NCI-H2081 treated with DMSO at 0.1 percent for 48 hours (cell line): ENCODE measurements at places on chromosomes 7 and 10.

DNA sequence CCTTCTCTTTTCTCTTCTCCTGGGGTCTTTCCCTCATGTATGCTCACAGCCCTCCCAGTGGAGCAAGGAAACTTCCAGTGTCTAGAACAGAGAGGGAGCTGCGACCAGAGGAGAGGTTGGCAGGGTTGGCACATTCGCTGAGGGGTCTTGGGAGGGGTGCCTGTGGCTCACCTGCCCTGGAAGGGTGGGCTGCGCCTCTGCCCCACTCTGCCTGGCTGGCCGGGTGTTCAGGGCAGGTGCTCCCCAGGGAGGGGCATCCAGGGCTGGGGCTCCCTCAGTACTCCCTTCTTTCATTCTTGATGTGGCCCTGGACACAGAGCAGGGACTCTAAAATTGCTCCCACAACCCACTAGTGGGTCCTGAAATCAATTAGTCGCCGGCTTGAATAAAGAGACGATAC, 16.9 kb downstream of the SHH start:
- no peak for DNase-seq

DNA sequence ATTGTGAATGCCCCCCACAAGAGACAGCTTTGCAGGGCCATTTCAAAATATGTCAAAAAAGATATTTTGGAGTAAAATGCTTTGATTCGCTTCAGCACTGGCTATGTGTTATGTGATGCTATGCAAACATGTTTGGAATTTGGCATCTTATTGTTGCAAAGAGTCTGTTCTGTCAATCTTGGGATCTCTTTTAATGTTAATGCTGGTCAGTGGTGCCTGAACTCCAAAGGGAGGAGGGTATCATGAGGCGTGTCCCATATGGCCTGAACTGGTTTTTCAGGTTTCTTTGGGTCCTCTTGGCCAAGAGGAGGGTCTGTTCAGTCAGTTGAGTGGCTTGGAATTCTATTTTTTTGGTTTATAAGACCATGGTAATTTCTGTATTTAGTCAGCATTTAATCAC, 81.4 kb downstream of the HECW1 start:
- DNase-seq, result no peak

DNA sequence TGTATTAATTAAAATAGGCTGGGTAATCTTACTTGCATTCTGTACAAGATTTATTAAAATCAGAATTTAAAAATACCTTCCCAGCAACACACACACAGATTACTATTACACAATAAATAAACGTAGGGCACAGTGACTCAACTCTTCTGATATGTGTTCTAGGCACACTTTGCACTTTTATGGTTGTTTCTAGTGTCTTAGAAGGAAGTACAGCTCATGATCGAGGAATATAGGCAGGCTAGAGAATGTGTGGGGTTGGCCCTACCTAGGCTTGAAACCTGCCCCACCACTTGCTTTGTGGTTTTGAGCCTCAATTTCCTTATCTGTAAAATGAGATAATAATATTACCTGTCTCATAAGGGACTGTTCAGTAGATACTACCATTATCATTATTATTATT, 30.5 kb downstream of the ARMC3 start:
- no peak for DNase-seq

DNA sequence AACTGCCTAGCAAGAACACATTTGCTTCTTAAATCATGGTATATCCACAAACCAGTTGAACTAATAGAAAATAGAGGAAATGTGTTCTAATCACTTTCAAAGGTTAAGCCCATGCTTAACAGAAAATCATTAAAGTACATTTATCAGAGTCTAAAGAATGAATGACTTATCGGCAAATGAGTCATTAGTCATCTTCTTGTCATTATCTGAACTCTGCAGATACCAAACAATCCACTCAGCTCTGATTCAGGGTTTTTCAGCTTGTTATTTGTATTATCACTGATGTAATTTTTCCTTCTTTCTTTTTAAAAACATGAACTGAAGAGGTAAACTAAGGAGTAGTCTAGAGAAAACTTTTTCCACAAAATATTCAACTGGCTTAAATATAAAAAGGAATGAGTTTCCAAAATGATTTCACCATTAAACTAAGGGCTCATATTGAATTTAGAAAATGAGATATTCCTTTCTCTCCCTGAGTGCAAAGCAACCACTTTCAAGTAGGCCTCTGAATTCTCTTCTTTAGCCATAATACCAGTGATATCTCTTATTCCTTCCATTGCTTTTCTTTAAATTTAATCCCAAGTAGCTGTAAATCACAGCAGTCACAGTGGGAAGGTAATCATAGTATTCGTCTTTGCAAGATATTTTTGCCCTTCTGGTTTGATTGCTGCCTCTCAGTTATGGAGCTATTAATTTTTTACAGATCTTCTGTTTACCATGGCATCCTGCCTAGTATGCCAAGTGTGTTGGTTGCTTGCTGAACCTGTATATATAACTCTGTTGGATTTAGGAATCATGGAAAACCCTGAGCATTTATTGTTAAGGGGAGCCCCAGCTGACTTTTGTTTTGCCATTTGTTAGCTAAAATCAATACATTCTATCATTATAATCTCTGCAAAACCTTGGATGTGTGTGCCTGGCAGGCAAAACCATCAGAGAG, 125.1 kb downstream of the THSD7A start:
- DNase-seq, result no peak

DNA sequence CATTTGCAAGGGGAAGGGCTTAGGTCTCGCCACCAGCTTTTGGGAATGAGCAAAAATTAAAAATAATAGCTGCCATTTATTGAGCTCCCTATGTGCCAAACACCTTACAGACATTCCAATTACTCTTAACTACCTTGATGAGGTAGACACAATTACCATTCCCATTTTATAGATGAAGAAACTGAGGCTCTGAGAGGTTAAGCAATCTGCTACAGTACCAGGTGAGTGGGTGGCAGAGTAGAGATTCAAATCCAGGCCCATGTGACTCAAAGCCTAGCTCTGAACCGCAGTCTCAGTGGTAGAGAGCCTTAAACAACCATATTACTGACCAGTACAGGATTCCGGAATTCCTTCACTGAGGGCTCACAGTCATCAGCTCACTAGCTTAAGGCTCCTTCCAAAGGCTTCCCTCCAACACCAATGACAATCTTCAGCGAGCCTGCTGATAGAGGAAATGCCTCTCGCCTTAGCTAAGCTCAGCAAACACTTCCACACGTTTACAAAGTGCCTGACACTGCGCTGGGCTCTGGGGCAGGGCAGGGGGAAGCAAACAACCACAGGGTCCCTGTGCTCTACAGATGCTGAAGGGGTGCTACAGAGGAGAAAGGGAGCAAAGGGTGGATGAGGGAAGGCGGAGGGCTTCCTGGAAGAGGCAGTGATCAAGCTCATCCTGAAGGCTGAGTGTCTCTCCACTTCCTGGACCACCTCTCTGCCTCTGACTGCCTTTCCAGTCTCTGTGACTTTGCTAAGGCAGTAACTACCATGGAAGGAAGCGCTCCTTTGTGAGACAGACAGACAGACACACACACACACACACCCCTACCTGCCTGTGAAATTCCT, 7.4 kb downstream of the LRRC20 start:
- DNase-seq, result no peak

DNA sequence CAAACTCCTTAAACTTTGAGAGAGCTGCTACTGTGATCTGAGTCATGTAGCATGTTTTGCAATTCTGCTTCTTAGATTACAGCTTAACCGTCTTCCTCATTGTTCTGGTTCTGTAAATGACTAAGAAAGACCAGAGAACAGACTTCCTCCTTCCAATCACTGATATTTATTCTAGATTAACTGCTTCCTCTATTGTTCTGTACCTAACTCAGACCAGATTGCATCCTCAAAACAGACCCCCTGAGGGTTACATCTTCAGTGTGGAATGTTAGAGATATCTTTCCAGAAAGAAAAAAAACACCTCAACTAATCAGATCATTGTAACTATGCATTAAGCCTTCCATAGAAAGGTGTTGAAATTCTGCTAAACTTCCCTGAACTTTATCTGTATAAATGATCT, 5.7 kb upstream of the PIP start:
- no peak for DNase-seq

- no peak for DNase-seq
Observed at GRCh38 chr7:103685646-103686045, 239.6 kb upstream of the SLC26A5 start.

- no peak for DNase-seq
Observed at GRCh38 chr7:132393789-132394261, 182.4 kb downstream of the PLXNA4 start.
